Activated CD4-positive, alpha-beta T cell treated with anti-CD3 and anti-CD28 coated beads, Interleukin-2, Interleukin-4, amounts not matched to agents 100 ng/mL and 50 ng/mL, durations not matched to agents 16 hours and 8 hours (primary cell): ENCODE measurements at places on chromosomes 2 and 18.

- no peak for DNase-seq
Measured at GRCh38 chr18:58205443-58206160, 161.6 kb downstream of the NEDD4L start.

GRCh38 chr2:64609227-64609941 is 44.3 kb downstream of the SERTAD2 start:
- peak; percentile 61 for DNase-seq

GRCh38 chr2:138950486-138950885 is 170.3 kb upstream of the NXPH2 start:
- no peak for DNase-seq

GRCh38 chr2:30631051-30631671 is 176.1 kb downstream of the CAPN13 start:
- DNase-seq, result no peak

DNA sequence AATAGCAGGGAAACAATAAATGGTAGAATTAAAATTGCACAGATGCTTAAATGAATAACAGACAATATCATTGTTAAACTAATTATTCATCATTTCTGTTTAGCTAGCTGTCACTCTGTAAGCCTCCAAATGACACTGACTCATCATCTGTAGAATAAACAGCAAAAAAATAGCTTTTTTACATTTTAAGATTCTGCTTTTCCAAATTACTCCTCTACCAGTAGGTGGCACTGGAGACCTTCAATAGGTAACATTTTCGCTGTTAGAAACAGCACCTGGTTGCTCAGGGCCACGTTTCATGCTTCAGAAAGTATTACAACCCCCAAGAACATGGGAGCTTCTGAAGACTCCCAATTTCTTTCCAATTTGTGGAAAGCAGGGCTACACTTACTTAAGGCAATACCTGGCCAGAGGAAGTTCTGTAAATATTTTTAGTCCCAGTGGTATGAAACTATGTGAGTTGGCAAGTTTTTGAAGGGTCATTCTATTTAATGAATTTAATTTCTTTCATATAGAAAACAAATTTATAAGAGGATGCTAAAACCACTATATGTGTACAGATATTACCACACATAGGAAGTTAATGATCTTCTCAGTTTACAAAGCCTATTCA is 45.4 kb downstream of the TTN start:
- peak; percentile 55 for DNase-seq

DNA sequence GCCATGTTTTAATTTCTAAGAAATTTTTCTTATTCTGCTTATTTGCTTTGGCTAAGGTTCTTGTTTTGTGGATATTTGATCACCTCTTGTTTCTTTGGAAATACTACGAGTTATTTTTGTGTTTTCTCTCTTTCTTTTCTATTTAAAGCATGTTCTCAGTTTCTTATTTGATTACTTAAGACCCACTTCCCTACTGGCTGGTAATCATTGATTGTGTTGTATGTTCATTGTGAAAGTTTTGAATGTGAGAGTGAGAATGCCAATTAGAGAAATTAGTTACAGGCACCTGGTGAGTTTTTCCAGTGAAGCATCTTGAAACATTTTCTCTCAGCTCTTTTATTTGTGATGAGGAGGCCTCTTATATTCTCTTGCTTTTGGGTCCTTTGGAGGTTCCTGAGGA is 226.7 kb upstream of the MC4R start:
- no peak for DNase-seq

DNA sequence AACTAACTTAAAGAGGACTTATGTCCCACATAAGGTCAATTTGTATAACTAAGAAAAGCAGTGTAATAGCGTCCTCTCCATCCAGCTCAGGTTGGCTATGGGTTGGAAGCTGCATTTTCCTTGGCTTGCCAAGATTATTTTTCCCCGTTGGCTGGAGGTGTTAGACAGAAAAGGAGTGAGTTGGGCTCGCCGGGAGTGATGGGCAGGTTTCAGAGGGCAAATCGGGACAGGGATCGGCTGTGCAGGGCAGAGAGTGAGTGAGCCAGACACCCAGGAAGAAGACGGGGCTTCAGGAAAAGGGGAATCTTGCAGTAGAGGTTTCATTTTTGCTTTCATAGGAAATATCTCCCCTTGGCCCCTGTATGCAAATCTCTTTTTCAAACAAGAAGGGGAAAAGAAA is 41.5 kb upstream of the MAP3K20 start:
- no peak for DNase-seq

- no peak for DNase-seq
Measured at GRCh38 chr18:44818668-44819403, 138.1 kb downstream of the SETBP1 start.

DNA sequence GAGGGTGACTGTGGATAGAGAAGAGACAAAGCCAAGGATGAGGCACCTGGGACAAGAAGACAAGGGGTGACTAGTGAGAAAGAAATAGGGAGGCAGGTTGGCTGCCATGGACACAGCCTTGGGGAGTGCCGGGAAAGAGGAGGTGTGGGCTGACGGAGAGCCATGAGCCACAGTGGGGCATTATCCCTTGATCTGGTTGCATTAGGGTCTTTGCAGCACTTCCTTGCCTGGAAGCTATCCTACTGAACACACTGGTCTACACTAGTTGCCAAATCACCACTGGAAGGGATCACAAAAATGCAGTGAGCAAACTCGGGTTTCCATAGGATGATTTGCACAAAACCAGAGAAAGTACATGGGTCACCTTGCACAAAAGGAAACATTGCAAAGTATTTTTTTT is 27.7 kb upstream of the ASB18 start:
- DNase-seq, result no peak

DNA sequence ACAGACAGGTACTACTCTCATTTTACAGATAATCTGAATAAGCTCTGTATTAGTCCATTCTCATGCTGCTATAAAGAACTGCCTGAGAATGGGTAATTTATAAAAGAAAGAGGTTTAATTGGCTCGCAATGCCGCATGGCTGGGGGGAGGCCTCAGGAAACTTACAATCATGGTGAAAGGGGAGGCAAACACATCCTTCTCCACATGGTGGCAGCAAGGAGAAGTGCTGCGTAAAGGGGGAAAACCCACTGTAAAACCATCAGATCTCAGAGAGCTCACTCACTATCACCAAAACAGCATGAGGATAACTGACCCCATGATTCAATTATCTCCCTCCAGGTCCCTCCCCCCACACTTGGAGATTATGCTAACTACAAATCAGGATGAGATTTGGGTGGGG is 254.4 kb downstream of the KCNE4 start:
- no peak for DNase-seq

DNA sequence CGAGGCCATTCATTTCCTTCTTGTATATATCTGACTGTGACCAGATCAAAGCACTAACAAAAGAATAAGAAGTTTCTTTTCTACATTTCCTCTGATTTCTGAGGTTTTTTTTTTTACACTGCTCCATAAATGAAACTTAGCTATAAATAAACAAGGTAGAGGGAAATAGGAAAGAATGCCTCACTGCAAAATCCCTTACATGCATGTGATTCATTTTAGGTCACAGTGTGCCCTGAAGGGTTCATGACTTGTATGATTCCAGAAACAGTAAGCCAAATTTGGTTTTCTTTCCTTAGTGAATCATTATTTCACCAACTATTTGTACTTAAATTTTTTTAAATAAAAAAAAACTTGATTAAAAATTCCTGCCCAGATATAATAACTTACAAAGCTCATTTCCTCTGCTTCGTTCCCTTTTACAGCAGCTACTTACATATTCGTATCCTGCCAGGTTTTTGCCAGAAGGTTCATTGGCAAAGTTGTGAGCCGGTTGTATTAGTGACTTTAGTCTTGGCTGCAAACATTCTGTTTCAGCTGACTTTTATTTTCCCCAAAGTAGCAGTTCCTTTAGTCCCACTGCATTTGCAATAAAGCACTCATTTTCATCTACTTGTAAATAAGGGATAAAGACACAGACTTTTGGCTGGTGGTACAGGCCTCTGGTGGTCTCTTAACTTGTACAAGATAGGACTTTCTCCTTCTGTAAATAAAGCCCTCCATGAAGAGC is 58.6 kb downstream of the LRP2 start:
- no peak for DNase-seq

DNA sequence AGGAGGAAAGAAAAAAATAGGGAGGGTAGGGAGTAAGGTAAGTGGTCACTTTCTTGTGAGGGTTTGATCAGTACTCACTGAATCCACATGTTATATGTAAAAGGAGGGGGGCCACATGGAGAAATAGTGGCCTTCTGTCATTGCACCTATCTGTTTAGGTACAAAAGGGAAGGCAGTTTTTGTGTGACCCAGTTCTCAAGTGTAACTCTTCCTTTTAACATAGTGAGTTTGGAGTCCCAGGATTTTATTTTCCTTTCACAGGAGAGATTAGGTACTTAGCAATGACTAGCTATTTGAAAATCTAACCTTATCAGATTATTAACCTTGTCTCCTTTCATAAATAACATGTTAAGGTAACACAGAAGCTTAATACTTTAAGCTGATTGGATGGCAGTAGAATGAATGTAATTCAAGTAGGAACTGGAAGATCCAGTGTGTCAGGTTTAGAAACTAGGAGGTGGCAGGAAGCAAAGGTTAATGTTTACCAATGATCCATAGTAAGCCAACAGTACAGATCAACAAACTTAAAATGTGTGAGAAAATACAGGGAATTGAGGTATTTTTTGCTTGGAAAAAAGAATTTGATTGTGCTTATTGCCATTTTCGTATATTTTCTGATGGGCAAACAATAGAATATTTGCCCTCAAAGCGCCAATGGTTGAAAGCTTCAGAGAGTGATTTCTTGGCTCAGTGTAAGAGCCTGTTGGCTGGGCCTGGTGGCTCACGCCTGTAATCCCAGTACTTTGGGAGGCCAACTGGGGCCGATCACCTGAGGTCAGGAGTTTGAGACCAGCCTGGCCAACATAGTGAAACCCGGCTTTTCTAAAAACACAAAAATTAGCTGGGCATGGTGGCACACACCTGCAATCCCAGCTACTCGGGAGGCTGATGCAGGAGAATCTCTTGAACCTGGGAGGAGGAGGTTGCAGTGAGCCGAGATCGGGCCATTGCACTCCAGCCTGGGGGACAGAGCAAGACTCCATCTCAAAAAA is 11.3 kb downstream of the HNMT start:
- DNase-seq, result no peak

GRCh38 chr18:66344227-66344626 is 259.7 kb downstream of the CDH19 start:
- no peak for DNase-seq

GRCh38 chr2:64328415-64328722 is 125.6 kb upstream of the LGALSL start:
- no peak for DNase-seq

DNA sequence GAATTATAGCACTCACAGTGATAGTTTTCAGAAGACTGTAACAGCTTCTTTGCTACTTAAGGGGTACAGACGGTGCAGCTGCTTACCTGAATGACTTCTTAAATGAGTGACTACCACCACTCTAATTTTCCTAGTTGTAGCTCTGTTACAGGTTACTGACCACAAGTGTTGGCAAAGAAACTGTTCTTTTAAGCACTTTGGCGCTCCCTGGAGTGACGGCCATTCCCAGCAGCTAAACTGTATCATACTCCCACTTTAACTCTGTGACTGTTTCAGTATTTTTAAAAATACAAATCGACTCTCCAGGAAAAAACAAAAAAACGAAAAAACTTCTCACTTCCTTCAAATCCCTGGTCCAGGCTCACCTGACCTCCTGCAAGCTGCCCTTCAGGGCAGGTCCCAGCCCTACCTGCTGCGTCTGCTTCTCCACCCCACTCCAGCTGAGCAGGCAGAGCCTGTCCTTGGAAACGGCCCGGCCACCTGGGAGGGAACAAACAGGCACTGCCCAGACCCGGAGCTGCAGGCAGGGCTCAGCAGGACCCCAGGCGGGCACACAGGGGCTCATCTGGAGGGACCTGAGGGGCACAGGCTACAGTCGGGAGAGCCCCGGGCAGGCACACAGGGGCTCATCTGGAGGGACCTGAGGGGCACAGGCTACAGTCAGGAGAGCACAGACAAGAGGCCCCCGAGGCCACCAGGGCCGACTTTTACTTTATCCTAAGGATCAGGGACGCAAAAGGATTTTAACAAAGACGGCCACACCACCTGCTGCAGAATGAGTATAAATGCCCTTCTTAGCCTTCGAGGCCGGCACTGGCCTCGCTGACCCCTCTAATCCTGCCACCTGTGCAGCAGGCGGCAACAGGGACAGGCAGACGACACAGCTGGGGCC is 24.5 kb downstream of the SLC66A2 start:
- no peak for DNase-seq

DNA sequence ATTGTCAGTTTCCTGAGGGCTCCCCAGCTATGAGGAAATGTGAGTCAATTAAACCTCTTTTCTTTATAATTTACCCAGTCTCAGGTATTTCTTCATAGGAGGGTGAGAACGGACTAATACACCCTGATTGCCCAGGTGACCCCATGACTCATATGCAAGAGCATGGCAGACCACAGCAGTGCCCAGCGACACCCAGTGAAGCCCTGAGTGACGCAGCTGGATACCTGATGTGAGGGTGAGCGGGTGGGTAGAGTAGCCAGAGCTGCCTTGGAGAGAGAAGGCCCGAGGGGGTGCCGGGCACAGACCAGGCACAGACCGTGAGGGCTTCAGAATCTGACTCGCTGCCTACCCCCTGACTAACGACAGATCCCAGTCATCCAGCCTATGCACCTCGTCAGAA is 15.4 kb downstream of the ALPG start:
- DNase-seq, result no peak

DNA sequence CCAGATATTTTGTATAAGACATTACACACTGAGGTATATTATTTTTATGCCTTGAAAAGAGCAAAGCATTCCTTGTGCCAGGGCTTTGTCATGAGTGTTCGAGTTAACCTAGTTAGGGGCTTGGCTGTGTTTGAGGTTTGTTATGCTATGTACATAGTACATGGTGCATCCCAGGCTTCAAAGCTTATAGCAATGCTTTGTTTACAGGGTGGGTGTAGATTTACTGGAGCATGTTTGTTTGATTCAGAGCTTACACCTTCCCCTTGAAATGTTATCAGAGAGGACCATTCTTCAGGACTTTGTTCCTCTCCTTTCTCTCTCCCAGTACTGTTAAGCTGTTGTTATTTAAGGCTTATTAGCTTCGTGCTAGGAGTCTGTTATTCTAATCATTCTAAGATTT is 738.7 kb upstream of the LRRTM4 start:
- no peak for DNase-seq

DNA sequence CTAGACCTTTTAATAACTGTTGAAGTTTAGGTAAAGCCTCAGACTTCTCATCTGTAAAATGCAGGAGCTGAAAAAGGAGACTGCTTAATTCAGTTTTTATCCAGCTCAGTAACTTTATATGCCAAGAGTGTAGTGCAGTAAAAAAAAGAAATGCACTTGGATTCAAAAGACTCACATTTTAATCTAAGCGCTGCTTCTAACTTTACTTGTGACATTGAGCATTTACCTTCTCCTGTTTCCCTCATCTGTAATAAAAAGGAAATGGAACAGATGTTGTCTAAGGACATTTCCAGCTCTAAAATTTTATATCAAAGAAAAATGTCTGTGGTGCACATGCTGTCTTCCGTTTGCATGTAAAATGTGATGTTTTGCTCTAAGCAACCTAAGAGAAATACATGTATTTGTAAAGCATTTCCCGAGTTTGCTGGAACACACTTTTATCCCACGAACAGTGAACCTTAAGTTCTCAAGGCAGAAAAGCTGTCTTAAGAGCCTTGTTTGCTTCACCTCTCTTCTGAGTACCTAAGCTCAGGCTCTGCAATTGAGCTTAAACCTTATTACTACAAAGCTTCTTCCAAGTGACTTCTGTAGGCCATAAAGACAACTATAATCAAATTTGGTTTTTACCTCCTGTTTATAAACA is 24.2 kb upstream of the TANK start:
- DNase-seq, result no peak
